ENCODE measurements at places on chromosomes 11 and 22. TPM values are rescaled to one million over a fixed set of nuclear protein-coding genes. Genes with fewer than 3 reads are reported as not detected.

UFD1 gene
- 44.9 TPM for total RNA-seq

PRG2 gene
- total RNA-seq, result not detected

MUC2 gene
- total RNA-seq, result not detected

P2RY2 gene
- total RNA-seq, result not detected

KIRREL3 gene
- total RNA-seq, result 9.9 TPM

OR51I1 gene
- not detected for total RNA-seq

DNA sequence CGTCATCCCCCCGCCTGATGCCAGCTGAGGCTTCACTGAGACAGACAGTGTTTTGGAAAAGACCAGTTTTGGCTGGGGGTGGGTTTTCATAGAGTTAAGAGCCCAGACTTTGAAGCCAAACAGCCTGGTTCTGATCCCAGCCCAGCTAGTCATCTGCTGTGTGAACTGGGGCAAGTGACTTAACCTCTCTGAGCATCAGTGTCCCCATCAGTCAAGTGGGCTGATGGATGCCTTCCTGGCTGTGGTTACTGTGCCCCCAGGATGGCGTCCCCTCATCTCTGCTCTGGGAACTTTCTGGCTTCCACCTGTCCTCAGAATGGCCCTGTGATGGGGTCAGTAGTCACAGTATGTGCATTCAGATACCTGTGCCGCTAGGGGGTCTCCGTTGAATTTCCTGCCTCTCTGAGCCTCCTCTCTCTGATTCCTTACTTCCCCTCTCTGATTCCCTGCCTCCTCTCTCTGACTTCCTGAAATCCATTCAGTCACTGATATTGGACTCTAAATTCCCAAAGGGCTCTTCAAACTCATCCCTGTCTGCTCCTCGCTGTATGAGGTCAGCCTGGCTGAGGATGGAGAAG, 2.4 kb downstream of the RASD2 start:
- no peak for DNase-seq

GRCh38 chr22:39617342-39617741, 46.8 kb downstream of the CACNA1I start:
- no peak for DNase-seq

DNA sequence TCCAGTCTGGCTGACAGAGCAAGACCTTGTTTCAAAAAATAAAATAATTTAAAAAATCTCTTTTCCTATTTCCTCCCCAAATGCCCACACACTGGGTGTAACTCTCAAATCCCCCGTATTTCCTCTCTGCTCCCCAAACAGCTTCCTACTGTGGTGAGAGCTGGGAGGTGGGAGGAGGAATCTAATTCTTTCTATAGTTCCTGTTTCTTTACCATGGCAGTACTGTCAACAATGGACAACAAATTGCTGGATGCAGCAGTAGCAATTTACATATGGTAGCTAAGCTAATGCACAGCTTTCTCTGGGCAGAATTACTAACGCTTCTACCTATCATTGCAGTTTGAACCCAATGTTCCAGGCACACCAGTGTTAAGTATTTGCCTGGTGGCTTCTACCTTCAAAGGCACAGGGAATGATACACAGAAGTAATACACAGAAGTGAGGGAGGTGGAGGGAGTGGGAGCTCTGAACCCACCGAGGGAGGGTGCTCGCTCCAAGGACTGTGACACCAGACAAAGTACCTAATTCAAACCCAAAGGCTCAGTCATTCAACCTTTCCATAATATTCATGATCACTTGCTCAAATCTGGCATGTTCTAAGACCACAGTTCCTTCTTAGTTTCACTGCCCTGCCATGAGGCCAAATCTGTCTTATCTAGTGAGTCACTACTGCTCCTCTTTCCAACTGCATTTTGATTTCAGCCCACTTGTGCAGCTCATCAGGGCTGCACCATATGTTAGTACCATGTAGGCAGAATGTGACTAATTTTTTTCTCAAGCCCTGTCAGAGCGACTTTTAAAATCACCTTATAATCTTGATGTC, 37.9 kb downstream of the CELF1 start:
- peak; percentile 81 for DNase-seq

DNA sequence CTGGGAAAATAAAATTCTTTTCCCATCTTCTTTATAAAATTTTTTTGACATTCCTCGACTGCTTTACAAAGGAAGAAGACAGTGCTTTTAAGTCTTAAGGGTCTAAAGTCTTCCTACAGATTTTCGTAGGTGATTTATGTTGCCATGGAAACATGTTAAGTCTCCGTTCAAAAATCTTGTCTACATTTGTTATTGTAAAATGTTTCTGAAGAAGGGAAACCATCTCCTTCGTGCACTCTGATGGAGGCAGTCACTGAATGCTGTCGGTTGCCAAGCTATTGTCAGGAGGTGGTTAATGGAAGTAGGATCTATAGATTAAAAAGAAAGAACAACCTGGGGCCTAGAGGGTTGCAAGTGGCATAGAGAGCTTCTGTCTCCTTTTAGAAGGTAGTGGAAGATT, 52.6 kb downstream of the MAP6 start:
- DNase-seq, result no peak

DNA sequence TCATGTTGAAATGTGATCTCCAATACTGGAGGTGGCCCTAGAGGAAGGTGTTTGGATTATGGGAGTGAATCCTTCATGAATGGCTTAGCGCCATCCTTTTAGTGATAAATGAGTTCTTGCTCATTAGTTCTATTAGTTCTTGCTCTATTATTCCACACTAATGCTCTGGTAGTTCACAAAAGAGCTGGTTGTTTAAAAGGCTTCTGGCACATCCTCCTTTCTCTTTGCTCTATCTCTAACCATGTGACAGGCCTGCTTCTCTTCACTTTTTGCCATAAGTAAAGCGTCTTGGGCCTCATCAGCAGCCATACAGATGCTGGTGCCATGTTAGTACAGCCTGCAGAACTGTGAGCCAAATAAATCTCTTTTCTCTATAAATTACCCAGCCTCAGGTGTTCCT, 469.9 kb downstream of the GUCY1A2 start:
- DNase-seq, result no peak

DNA sequence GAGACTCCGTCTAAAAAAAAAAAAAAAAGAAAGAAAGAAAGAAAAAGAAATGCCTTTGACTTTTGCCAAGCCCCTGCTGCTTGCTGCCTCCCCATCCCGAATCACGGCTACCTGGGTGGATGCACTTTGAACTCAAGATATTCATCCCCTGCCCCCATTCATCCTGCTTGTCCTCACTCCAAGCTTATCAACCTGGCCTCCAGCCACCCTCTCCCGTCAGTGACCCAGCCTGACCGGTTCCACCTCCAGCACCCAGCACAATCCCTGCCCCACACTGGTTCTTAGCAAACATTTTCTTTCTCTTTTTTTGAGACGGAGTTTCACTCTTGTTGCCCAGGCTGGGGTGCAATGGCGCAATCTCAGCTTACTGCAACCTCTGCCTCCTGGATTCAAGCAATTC, 44.4 kb downstream of the CYTH4 start:
- DNase-seq, result no peak
